ENCODE measurements at places on chromosomes 3 and 15.

DNA sequence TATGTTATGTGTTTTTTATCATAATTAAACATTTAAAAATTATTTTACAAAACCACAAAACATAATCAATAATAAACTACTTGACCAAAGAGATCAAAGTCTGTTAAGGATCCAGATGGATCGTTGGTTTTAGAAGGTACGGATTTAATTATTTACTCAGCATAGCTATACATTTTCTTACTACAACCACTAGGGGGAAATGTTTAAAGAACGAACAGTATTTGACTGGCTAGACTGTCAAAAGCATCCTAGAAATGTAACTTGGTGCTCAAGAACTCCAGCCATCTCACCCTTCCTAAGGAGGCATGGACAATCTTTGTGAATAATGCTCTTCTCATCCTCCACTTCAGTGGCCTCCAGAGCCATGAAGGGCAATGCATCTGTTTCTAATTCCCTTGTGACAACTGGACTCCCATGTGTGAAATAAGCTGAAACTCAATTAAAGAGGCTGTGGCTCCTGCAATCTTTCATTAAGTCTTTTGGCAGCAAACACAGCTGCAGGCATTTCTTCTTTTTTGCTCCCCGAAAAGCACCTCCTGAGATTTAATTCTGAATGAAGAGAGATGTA lies 94.7 kb upstream of the TUSC7 start:
- no peak for DNase-seq

GRCh38 chr3:171039674-171040073 lies 13.2 kb upstream of the SLC2A2 start:
- no peak for DNase-seq

GRCh38 chr3:140586311-140586710 lies 91.6 kb upstream of the TRIM42 start:
- no peak for DNase-seq

GRCh38 chr3:105527535-105527934 lies 160.8 kb downstream of the ALCAM start:
- DNase-seq: peak; percentile 19
